Nasal cavity respiratory epithelium epithelial cell of viscerocranial mucosa (primary cell): ENCODE measurements at places on chromosomes 1 and 21. TPM values are rescaled to one million over a fixed set of nuclear protein-coding genes. Genes with fewer than 3 reads are reported as not detected.

TNFRSF18 gene
- 0.34 and 1.5 TPM in 2 replicates for total RNA-seq

FAM78B gene
- total RNA-seq: under 0.01 and 0.28 TPM in 2 replicates

C1orf167 gene
- total RNA-seq: 0.07 TPM in 1 of 2 replicates, not detected in the other

CEP170 gene
- 27.0 and 36.3 TPM in 2 replicates for total RNA-seq

NLRP3 gene
- total RNA-seq: not detected in 2 replicates

PROK1 gene
- not detected in 2 replicates for total RNA-seq

MIXL1 gene
- total RNA-seq: not detected in 2 replicates

WARS2 gene
- 14.4 and 14.5 TPM in 2 replicates for total RNA-seq

THEM5 gene
- not detected in 2 replicates for total RNA-seq

ELAVL4 gene
- not detected in 2 replicates for total RNA-seq

DTL gene
- 0.14 and 0.34 TPM in 2 replicates for total RNA-seq

ATP6V1G3 gene
- total RNA-seq: not detected in 2 replicates

BTBD8 gene
- total RNA-seq: 3.4 and 7.0 TPM in 2 replicates

PPCS gene
- 43.6 and 75.5 TPM in 2 replicates for total RNA-seq
